Activated CD4-positive, alpha-beta T cell treated with anti-CD3 and anti-CD28 coated beads for 4 hours (primary cell): ENCODE measurements at places on chromosomes 12 and 14.

GRCh38 chr14:102182190-102182589 is 42.5 kb downstream of the WDR20 start:
- DNase-seq: no peak

- DNase-seq: no peak
Observed at GRCh38 chr14:68823434-68824206, 30.8 kb upstream of the ZFP36L1 start.

GRCh38 chr14:24441904-24442239 is 704 bp downstream of the SDR39U1 start:
- no peak for DNase-seq

DNA sequence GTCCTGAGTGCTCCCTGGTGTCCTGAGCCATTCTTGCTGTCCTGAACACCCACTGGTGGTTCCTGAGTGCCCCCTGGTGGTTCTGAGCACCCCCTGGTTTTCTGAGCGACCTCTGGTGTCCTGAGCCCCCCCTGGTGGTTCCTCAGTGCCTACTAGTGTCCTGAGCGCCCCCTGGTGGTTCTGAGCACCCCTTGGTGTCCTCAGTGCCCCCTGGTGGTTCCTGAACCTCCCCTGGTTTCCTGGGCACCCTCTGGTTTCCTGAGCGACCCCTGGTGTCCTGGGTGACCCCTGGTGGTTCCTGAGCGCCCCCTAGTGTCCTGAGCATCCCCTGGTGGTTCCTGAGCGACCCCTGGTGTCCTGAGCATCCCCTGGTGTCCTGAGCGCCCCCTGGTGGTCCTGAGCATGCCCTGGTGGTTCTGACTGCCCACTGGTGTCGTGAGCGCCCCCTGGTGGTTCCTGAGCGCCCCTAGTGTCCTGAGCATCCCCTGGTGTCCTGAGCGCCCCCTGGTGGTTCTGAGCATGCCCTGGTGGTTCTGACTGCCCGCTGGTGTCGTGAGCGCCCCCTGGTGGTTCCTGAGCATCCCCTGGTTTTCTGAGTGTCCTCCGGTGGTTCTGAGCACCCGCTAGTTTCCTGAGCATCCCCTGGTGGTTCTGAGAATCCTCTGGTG is 473.1 kb downstream of the TMEM121 start:
- DNase-seq: peak; percentile 81

- no peak for DNase-seq
Observed at GRCh38 chr12:108365324-108365723, 26.2 kb upstream of the CMKLR1 start.

GRCh38 chr14:59632381-59632780 is 55.8 kb upstream of the CCDC175 start:
- DNase-seq: no peak

DNA sequence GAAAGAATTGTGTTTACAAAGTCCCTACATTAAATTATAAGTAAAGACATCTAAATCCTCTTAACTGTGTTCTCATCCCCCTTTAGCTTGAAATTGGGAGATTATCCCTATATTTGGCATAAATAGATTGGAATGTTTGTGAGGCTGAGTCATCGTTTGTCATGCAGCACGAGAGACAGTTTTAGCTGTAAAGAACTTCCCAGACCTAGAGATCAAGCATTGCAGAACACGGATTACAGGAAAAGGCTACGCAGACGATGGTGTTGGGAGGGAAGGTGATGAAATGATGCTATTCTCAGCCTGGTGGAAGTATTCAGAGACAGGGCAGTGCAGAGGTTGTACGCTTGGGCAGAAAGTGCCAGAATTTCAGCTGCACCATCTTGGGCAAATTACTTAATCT is 93.8 kb downstream of the PTPRB start:
- no peak for DNase-seq
